NCI-H446 (cell line): ENCODE measurements at places on chromosomes 5 and 9.

DNA sequence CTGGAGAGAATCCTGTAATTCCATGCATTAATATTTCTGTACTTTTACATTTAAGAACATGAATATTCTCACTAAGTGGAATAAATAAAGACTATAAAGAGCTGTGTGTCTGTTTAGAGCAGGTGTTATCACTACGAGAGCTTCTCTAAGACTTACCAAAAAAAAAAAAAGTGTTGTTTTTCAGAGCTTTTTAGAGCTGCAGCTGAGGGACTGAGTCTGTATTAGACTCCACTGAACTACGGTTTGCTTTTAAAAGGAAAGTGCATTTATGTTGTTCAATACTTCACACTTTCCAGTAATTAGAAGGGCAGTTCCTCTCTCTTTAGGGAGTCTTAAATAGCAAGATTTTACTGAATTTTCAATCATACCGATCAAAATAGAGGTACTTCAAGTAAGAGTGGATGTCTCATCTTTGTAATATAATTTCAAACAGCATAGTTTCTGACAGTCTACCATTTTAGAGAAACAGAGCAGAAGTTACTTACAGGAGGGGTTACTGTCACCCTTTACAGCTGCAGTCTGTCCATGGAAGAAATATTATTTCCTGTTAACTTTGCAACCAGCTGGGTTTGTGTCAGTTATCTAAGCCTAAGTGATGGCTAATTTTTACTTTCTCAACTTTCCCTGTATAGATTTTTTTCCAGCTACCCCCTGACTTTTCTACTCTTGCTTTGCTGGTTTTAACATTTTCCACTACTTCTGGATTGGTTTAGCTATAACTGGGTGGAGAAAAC, 2.4 kb downstream of the SYK start:
- DNase-seq, result no peak

DNA sequence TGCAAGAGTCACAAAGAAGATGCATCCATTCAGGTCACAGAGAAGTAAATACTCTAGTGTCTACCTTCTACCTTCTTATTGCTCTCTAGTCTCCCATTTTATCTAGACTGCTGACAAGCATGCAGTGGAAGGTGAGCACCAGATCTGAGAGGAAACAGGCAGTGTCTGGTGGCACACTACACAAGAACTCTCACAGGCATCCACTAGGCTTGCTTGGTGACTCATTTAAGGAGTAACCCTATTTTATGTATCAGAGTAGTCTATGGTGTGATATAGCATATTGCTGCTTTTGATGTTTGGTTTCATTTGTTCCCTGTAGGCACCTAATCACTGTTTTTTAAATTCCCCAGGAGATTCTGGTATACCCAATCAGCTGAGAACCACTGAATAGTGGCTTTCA, 1.6 kb upstream of the THBS4 start:
- no peak for DNase-seq

DNA sequence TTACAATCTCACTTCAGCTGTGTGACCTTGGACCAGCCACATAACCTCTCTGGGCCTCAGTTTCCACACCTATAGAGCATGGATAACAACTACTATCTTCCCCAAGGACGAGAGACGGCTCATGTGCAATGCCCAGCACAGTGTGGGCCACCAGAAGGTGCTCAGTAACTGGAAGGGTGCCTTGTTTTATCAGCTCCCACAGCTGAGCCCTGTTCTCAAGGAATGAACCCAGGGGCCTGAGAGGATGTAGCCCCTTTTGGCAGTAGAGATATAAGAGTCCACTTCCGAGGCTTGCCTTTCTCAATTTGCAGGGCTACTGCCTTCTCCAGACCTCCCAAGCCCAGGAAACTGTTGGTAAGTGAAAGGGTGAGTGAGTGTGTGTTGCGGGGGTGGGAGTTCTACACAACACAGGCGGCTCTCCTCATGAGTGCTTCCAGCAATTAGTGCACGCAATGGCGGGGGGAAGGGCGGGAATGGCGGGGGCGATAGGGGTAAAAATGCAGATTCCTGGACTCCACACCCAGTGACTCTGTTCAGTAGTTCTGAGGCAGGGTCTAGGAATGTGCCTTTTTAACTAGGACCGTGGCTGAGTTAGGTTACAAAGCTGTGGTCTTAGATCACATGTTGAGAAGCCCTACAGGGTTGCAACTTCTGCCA, 185.1 kb downstream of the FSTL4 start:
- DNase-seq, result no peak

GRCh38 chr5:8491254-8491653, 622.3 kb downstream of the MTRR start:
- DNase-seq, result no peak

DNA sequence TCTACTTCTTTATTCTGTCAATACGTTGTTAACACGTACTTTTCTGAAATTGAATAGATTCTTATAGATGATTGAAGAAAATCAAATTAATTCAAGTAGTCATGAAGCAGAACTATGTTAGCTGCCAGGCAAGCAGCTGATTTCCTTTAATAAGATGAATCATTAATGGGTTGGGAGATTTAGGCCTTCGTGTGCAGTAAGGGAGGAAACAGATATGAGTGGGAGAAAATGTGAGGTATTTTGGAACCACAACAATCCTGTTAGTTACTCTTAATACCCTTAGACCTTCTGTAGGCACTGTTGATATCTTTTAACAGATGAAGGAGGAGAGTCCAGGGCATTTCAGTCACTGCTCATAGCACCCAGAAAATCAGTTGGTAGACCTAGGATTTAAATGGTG, 121.0 kb downstream of the AOPEP start:
- DNase-seq, result no peak

- no peak for DNase-seq
Measured at GRCh38 chr5:148799737-148800527, 26.5 kb upstream of the ADRB2 start.

DNA sequence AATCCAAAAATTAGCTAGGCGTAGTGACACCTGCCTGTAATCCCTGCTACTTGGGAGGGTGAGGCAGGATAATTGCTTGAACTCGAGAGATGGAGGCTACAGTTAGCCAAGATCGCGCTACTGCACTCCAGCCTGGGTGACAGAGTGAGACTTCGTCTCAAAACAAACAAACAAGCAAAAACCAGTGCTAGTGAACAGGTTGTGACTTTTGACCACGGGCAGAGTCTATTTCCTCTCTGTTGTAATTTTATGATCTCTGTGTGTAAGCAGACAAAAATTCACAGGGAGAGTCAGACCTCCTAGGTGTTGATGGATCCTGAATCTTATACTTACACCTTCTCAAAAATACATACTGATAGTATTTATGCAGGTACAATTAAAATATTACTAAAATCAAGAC, 65.8 kb downstream of the SPEF2 start:
- no peak for DNase-seq

GRCh38 chr5:145157841-145158240, 677.3 kb downstream of the PRELID2 start:
- DNase-seq, result no peak

DNA sequence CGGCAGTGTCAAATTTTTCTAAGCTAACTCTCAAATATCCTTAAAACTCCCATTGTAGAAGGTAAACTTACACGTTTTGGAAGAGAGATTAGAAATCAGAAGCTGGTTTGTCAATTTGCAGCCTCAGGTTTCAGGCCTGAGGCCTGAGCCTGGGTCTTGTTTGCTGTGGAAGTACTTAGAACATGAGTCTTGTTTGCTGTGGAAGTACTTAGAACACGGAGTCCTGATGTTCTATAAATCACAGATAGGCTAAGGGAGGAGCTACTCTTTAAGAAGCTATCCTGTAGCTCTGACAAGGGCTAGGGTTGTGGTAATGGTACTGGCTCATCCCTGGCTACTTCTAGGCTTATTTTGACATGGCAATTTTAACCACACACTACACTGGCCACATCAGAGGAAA, 97.8 kb downstream of the FBXW11 start:
- DNase-seq, result no peak

DNA sequence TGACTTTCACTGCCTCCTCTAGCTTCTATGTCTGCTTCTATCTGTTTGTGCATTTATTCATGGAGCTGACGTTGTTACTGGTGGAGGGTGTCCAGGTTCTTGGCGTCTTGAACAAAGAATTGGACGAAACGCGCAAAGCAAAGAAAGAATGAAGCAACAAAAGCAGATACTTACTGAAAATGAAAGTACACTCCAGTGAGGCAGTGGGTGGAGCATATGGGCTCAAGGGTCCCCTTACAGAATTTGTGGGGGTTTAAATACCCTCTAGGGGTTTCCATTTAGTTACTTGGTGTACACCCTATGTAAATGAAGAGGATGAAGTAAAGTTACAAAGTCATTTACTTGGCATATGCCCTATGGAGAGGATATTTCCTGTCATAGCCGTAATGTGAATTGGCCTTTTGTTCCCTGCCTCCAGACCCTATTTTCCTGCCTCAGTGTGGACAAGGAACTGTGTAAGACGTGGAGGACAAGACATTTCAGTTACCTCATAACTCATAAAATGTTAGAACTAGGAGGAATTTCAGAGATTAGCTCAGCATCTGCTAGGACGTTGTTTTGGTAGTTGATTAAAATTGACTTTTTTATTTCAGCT, 3.1 kb downstream of the POLR3G start:
- no peak for DNase-seq

GRCh38 chr9:86924206-86924605, 23.1 kb downstream of the GAS1 start:
- DNase-seq, result no peak

GRCh38 chr5:6704361-6704851, 8.8 kb upstream of the TENT4A start:
- DNase-seq, result no peak

DNA sequence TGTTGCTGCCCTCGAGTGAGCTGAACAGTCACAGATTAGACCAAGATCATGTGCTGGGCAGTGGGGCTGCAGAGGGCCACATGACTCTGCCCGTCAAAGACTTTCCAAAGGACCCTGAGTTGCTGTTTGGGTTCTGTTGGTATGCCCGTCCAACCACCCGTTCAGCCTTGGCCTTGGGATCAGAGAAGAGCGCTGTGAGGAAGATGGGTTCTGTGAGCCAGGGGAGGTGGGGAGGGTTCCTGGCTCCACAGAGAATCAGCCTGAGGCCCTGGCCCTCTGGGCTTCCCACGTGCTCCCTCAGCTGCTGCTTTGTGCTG, 72.6 kb downstream of the RGS3 start:
- no peak for DNase-seq

- DNase-seq, result no peak
Measured at GRCh38 chr9:124215368-124215910, 42.3 kb upstream of the NEK6 start.

- no peak for DNase-seq
Measured at GRCh38 chr5:178398901-178399700, 166.5 kb upstream of the PHYKPL start.

DNA sequence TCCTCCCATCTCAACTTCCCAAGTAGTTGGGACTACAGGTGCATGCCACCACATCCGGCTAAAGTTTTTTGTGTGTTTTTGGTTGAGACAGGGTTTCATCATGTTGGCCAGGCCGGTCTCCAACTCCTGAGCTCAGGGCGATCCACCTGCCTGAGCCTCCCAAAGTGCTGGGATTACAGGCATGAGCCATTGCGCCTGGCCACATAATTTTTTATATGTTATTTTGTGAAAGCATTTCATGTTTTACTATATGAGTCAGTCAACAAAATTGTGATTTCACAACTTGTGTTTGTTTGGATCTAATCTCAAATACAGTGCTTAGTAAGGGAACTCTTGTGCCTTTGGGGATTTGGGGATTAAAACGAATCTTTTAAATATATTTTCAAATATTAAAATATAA, 20.0 kb upstream of the FAM120AOS start:
- no peak for DNase-seq

DNA sequence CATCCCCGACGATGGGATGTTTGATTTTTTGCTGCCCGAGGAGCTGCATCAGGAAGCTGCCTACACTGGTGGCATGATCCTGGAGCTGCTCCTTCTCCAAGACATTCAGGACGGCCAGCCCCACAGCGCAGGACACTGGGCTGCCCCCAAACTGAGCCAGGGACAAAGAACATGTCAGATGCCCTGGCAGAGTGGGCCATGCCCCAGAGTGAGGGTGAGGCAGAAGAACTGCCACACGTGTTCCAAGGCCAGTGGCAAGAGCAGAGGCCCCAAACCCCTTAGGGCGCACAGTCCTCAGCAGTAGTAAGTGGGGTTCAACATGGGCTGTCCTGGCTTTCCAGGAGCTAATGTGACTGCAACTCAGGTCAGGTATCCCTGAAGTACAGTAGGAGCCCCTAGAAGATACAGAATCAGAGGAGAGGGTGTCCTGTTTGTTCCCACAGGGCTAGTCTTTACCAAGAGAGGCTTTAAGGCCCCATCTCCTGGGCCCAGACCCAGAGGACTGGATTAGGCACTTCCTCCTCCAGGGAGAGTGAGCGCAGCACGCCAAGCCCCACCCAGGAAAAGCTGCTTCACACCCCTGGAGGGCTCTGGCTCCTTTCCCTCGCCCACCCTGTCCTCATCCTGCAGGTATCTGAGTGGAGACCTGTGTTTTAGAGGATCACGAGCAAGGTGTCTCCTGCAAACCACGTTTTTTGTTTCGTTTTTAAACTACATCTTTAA, 11.1 kb downstream of the HNRNPAB start:
- DNase-seq, result no peak

DNA sequence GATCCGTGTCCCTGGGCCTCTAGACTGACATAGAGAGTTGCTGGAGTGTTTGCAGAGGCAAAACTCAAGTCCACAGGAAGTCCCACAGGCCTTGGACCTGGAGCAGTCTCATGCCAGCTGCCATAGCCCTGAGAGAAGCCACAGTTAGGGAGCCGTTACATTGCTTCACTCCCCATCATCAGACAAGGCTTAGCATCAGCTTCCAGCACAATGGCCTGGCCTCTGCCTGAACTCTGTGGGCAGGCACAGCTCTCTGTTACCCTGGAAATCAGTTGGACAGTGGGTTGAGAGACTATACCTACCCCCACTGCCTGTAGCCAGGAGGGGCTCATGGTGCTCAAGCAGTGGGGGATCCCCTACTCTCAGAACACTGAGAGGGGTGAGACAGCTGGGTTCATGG, 16.2 kb upstream of the C9orf72 start:
- DNase-seq, result no peak

- no peak for DNase-seq
Measured at GRCh38 chr5:138649316-138649720, 74.1 kb upstream of the HSPA9 start.

GRCh38 chr5:38479315-38479904, 77.0 kb downstream of the LIFR start:
- DNase-seq, result no peak

DNA sequence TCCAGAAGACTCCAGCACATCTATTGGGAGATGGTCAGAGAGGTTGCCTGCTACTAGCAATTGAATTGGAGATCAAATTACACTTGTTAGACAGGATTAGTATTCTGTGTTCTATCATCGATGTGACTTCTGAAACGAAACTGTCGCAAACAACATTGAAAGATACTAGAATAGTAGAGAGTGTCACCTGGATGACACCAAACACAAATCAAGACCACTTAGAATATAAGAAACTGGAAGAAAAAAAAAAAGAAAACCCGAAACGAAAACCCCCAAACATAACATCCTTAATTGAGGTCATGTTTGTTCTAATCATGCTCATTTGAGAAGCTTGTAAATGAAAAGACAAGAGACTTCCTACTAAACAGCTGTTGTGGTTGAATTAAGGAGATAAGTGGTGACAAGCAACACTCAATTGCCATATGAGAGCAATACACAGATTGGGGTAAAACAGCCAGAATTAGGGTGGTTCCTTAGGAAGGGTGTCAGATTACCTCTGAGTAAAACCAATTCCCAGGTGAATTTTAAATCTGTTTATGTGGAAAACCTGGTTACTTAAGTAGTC, 97.6 kb downstream of the BASP1 start:
- DNase-seq, result no peak
